Right lung (tissue), 10 donors: ENCODE measurements at places on chromosomes 2 and 18. TPM values are rescaled to one million over a fixed set of nuclear protein-coding genes. Genes with fewer than 3 reads are reported as not detected.

DNA sequence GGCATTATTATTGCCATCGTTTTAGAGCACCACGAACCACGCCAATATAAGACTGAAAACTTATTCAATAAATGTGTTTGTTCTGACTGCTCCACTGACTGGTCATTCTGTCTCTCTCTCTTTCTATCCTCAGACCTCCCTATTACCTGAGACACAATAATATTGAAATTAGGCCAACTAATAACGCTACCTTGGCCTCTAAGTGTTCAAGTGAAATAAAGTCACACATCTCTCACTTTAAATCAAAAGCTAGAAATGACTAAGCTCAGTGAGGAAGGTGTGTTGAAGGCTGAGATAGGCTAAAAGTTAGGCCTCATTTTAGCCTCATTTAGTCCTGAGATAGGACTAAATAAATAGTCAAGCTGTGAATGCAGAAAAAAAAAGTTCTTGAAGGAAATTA, 38.8 kb downstream of the G6PC2 start:
- no peak for DNase-seq

The DES gene
- polyA plus RNA-seq = 10.2 TPM

GRCh38 chr2:122114421-122114820, 359.0 kb downstream of the TSN start:
- DNase-seq = no peak

DNA sequence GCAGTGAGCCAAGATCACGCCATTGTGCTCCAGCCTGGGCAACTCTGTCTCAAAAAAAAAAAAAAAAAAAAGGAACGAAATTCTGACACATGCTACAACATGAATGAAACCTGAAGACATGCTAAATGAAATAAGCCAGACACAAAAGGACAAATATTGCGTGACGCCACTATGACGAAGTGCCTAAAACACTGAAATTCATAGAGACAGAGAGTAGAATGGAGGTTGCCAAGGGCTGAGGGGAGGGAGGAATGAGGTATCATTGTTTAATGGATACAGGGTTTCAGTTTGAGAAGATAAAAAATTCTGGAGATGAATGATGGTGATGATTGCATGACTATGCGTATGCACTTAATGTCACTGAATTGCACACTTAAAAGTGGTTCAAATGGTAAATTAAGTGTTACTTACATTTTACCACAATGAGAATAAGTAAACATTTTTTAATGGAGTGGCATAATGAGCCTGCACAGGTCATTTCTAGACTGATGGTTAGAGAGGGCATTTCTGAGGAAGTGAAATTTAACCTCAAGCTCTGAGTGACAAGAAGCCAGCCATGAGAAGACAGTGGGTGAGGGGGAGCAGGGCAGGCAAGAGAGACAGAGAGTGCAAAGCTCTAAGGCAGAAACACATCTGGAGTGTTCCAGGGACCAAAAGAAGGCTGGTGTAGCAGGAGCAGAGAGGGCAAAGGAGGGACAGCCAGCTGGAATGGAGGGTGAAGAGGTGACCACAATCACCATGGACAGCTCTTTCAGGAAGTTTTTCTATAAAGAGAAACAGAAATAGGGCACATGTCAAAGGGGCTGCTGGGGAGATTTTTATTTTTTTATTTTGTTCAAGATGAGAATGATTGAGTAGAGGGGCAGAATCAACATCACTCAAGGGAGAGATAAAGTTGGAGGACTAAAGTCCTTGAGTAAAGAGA, 20.6 kb upstream of the EXOC6B start:
- no peak for DNase-seq

DNA sequence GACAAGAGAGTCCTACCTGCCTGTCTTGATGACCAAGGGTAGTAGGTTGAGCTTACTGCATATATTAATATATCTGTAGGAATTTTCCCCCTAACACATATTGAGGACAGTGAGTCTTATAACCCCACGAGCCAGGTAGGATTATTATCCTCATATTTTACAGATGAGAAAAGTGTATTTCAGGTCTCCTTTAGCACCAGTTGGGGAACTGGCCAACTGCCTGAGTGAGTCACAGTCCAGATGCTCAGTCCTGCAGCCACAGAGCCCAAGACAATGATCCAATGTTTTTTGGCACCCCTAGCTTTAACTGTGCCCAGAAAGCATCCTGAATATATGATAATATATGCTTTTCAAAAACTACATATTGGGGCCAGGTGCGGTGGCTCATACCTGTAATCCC, 30.8 kb upstream of the GLS start:
- DNase-seq = no peak
